ENCODE measurements at places on chromosomes 5 and 9. TPM values are rescaled to one million over a fixed set of nuclear protein-coding genes. Genes with fewer than 3 reads are reported as not detected.

- no peaks in the 10 kb centered on the region for H3K27me3 ChIP-seq
- DNase-seq: no peak
- no peaks in the 10 kb centered on the region for H3K36me3 ChIP-seq
- H3K4me1 ChIP-seq: peaks cover 9% of the 10 kb centered on the region
These were observed 19.5 kb upstream of the RAB14 start for GRCh38 chr9:121220996-121221663.

DNA sequence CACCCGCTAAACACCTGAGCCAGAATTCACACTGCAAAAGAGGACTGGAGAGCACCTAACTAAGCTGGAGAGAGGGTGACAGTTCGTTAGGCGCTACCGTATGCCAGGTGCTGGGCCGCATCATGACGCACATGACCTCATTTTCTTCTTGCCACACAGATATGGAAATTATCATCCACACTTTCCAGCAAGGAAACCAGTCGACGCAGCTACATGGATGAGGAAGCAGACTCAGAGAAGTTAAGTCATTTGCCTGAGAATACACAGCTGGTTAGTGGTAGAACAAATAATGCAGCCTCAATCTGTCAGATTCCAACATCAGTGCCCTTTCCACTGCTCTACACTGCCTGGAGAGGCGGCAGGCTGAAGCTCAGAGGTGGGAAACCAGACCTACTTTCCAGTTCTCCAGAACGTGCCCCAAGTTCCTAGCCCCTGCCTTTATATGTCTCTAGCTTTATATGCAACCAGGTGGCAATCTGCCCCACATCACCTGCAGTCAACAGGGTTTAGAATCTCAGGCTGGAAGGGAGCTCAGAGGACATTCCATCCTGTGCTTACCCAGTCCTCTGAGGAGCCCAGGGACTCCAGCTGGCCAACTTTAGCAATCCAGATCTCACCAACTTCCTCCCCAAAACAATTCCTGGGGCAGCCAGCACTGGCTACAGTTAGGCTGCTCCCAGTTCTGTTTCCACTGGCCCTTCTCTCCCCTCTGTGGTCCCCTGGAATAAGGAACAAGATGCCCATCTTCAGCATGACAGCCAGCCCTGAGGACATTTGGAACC lies 8.8 kb downstream of the TNIP1 start:
- H3K4me3 ChIP-seq: peak overlapping the region; percentile 3
- peaks cover 57% of the 10 kb centered on the region for H3K4me1 ChIP-seq
- DNase-seq: no peak
- H3K27me3 ChIP-seq: no peaks in the 10 kb centered on the region

DNA sequence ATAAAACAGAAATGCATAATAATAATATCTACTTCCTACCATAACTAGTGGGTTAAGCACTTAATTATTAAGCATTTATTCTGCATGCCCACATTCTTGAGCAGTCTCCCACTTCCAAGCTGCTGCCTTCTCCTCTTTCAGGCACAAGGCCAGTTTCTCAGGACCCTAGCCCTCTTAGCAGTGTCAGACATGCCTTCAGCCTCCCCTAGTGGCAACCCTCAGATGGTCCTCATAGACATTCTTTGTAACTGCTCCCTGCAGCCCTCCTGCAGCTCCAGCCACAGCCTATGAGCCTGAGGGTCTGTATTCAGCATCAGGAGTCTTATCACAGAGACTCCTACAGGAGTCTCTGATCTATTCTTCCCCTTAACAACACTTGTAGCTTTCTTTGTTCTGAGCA lies 3.9 kb downstream of the IL9 start:
- peak; percentile 9 for DNase-seq
- no peak overlapping the region for H3K4me3 ChIP-seq
- no peaks in the 10 kb centered on the region for H3K36me3 ChIP-seq
- peaks cover 27% of the 10 kb centered on the region for H3K27me3 ChIP-seq
- no peak overlapping the region for H3K27ac ChIP-seq

GRCh38 chr5:3590161-3590966 lies 5.3 kb upstream of the IRX1 start:
- H3K27ac ChIP-seq: no peak overlapping the region
- H3K27me3 ChIP-seq: peaks cover 4% of the 10 kb centered on the region
- no peak for DNase-seq
- H3K4me1 ChIP-seq: no peaks in the 10 kb centered on the region

DNA sequence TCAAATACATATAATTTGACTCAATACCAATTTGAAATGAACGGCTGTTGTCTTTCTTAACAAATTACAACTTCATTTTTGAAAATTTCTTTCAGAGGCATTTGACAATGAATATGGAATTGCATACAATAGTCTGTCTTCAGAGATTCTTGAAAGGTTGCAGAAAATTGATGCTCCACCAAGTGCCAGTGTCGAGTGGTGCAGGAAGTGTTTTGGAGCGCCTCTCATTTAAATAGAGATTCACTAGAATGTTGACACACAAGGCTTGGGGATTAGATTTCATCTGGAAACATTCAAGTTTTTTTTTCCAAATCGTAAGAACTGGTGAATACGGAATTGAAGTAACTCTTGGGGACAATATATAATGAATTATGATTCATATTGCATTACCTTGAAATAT lies 8.1 kb downstream of the RPS6 start:
- peaks cover 88% of the 10 kb centered on the region for H3K36me3 ChIP-seq
- no peak for DNase-seq
- H3K4me3 ChIP-seq: no peak overlapping the region

The IL33 gene
- total RNA-seq: not detected

DNA sequence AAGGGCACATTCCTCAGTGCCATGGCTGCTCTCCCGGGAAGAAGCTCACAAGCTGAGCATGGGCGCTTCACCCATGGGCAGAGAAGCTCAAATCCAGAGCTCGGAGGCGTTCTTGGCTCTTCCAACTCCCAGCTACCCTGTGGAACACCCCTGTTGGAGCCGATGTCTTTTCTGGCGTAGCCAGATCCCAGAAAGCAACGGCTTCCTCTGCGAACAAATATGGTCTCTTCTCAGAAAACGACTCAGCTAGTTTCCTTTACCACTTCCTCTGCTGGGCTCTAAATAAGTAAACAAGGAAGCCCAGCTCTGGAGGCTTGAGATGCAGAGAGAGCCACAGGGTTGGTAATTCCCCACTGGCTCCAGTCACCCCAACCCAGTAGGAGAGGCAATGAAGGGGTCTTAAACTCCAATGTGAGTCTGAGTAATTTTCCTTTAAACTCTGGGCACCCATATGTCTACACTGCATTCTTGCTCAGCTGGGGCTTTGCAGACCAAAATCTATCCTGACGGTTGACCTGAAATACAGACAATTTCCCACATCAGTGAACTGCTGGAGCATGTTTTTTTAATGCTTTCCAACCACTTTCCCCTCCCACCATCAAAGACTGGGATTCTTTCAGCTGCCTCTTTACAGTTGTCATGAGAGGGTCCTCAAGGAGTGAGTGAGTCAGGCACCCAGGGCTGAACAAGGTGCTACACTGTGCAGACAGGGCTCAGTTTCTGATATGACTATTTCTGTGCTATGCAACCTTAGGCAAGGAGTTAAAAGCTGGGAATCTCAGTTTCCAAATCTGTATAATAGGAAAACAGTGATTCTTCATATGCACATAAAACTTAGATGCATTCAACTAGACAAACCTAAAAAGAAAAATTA lies at the start of gene LCP2:
Gene LCP2 (minus strand): TSS at position 189 of the 874 bp plus-strand sequence. CDS start 166 bp downstream, at position 23.
- H3K27me3 ChIP-seq: peaks cover 6% of the 10 kb centered on the region
- H3K4me1 ChIP-seq: no peaks in the 10 kb centered on the region
- DNase-seq: no peak
- no peak within 1 kb of the TSS for H3K4me3 ChIP-seq
- H3K27ac ChIP-seq: no peak within 1 kb of the TSS

DNA sequence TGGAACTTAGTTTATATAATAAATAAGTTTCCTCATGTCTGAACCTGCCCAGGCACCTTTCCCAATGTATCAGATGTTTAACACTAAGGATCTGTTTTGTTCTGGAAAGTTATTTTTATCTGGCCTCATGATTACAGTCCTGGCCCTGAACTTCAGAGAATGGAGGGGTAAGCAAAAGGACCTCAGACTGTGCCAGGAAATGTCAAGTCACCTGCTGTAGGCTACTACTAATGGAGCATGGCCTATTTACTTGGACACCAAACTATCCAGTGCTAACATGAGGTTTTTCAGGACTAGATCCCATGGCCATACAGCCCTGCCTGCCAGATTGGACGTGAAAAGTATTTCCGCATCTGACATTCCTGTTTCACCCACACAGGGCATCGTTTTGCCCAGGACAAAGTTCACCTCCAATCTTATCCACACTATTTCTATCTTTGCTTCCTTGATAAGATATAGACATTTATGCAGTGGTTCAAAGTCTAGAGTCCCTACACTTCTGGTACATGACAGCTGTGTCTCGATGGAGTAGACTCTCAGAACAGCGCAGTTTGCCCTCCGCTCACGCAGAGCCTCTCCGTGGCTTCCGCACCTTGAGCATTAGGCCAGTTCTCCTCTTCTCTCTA lies at the start of gene BTNL8:
Gene BTNL8 (plus strand): TSS at position 539 of the 626 bp plus-strand sequence. CDS start 152 bp downstream, outside the sequence.
- H3K4me3 ChIP-seq: no peak within 1 kb of the TSS
- H3K4me1 ChIP-seq: peaks cover 6% of the 10 kb centered on the region
- H3K27me3 ChIP-seq: no peaks in the 10 kb centered on the region
- peak within 1 kb of the TSS; percentile 6 for H3K27ac ChIP-seq
- DNase-seq: peak; percentile 16
- no peaks in the 10 kb centered on the region for H3K36me3 ChIP-seq

DNA sequence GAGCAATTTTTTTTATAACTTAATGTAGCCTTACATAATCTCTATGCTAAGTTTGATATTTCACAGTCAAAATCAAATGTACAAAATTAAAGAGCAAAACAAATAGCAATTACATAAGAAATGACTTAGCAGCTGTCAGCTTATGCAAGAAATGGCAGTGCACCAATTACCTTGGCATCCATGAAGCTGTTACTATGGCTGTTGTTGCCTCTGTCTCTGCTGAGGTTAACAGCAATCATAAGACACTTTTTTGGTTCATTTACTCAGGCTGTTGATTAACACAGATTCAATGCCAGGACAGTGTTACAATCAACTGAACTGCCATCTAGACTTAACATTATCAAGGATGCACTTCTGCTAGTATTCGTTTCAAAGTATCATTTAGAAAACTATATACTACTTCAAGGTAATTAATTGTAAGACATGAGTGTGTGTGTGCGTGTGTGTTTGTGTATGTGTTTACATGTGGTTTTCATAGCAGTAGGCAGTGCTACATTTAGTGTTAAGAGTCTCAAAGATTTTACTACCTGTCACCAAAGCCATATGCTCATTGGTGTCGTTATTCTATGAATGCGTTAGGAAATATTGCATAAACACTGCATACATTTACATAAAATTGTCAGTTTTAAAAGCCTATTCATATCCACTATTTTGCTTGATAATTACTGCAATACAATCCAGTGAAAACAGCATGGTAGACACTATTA lies 1084.2 kb upstream of the COX7C start:
- H3K4me1 ChIP-seq: no peaks in the 10 kb centered on the region
- H3K4me3 ChIP-seq: no peak overlapping the region
- peaks cover 5% of the 10 kb centered on the region for H3K36me3 ChIP-seq

- no peaks in the 10 kb centered on the region for H3K27me3 ChIP-seq
- DNase-seq: peak; percentile 44
- H3K4me3 ChIP-seq: no peak overlapping the region
- no peak overlapping the region for H3K27ac ChIP-seq
These were observed 138.6 kb downstream of the ARL15 start for GRCh38 chr5:54171645-54172384.

DNA sequence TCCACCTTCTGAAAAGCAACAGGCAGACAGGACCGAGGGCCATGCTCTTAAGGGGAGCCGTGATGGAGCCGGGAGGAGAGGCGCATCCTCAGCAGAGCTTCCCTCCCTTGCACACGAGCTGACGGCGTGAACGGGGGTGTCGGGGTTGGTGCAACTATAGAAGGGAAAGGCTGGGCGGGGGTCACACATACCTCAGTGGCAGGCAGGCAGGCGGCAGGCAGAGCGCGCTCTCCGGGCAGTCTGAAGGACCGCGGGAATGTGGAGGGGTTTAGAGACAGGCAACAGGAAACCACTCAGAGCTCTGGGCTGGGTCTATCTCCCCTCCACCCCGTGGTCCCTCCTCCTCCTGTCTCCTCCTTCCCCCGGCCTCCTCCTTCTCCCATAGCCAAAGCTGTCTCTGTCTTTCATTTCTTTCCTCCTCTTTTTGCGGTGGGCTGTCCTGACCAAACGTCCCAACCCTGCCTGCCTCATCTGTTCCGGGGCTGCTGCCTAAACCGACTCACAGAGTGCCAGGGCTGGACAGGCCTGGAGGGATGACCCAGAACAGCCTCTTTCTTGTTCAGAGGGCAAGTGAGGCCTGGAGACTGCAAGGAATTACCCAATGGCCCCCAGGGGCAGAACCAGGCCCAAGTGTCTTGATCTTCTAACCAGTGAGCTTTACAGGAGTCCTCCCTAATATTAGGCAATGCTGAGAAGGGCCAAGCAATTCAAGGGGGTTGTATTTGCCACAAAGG lies at the start of gene SPARC:
Gene SPARC (minus strand): TSS at position 242 of the 734 bp plus-strand sequence. CDS start 10,727 bp downstream, outside the sequence.
- H3K4me1 ChIP-seq: peaks cover 45% of the 10 kb centered on the region
- peak within 1 kb of the TSS; percentile 73 for H3K4me3 ChIP-seq
- H3K27ac ChIP-seq: peak within 1 kb of the TSS; percentile 84
- no peaks in the 10 kb centered on the region for H3K27me3 ChIP-seq

The RABEPK gene
- 37.2 TPM for total RNA-seq

The SURF4 gene
- 198 TPM for total RNA-seq

The OTP gene
- not detected for total RNA-seq

GRCh38 chr9:35827486-35827885 lies 1.0 kb downstream of the FAM221B start:
- H3K27me3 ChIP-seq: no peaks in the 10 kb centered on the region
- peak; percentile 31 for DNase-seq
- peak overlapping the region; percentile 52 for H3K27ac ChIP-seq

- peaks cover 48% of the 10 kb centered on the region for H3K4me1 ChIP-seq
- no peak overlapping the region for H3K4me3 ChIP-seq
- peak; percentile 77 for DNase-seq
- peak overlapping the region; percentile 52 for H3K27ac ChIP-seq
- H3K27me3 ChIP-seq: no peaks in the 10 kb centered on the region
These were observed 52.1 kb upstream of the PAPPA start for GRCh38 chr9:116101516-116101915.

DNA sequence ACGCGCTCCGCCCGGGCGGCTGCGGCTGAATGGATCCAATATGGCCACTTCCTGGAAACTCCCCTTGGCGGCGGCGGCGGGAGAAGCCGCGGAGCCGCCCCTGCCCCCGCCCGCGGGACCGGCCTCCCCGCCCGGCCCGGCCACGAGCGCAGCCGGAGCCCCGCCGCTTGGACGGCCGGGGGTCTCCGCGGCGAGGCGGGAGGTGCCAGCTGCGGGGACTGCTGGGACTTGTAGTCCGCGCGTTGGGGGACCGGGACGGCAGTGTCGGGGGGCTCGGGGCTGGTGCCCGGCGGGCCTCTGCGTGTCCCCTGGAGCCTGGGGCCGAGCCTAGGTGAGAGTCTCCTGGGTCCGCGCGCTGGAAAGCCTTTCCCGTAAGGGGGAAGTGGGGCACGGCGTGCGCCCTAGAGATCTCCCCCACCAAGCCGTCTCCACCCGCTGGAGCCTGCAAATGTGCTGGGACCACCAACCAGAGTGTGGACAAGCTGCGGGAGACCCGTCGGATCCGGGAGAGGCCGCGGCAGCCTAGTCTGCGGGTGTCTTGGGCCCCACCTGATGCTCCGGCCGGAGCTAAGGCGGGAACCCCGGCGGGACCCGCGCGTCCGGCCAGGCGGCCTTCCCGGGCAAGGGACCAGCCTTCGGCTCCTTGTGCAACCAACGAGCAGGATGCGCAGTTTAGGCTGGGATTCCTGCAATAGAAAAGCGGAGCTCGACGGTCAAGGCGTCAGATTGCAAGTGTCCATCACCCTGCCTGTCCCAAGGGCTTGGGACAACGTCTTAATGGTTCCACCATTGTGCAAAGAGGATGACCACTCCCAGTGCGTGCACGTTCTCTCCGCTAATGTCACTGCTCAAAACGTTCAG lies at the start of gene SEPTIN8:
Gene SEPTIN8 (minus strand): TSS at position 31 of the 861 bp plus-strand sequence. CDS start 102 bp downstream, outside the sequence.
- H3K4me3 ChIP-seq: peak within 1 kb of the TSS; percentile 73
- H3K27me3 ChIP-seq: no peaks in the 10 kb centered on the region
- H3K36me3 ChIP-seq: no peaks in the 10 kb centered on the region
- peak; percentile 55 for DNase-seq
- peaks cover 32% of the 10 kb centered on the region for H3K4me1 ChIP-seq
- H3K27ac ChIP-seq: peak within 1 kb of the TSS; percentile 28

Measured in MCF 10A (cell line).